Bronchial epithelial cell (primary cell): ENCODE measurements at places on chromosomes 16 and 17.

DNA sequence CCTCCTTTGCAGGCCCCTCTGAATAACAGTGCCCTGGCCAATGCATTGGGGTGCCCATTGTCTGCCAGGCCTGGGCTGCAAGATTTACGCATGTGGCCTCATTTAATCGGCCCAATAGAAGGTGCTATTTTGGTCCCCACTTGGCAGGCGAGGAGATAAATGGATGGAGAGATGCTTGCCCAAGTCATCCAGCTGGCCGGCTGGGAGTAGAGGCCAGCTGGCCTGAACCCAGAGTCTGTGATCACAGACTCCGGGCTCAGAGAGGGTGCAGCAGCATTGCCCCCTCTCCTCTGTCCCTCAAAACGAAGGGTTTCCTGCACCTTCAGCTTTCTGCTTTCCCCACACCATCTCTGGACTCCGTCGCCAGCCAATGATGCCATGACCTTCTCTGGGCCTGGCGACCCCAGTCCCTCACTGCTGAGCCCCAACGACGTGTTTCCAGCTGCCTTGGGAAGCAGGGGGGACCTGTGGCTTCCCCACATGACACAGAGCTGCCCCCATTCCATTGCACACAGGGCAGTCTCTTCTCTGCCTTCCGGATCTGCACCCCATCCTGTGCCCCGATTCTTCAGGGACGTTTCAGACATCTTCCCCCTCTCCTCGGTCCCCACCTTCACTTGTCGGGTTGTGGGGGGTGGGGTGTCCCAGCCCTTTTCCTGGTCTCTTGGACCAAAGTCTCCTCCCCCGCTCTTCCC, 3.5 kb upstream of the ADGRG1 start:
- no peak for DNase-seq

DNA sequence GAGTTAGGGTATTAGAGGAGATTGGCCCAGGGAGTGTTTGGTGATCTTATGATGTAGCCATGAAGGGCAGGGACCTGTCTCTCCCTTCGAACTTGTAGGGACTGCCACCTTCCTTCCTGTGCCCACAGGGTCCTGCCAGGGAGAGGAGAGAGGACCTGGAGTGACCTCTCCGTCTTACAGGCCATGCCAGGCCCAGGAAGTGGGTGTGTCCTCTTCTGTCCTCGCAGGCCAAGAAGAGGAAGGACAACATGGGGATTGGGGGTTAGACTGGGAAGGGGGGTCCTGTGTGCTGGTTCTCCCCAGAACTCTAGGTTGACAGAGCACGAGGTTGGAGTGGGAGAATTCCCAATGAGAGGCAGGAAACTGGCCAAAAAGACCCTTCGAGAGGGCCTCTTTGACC, 43.4 kb upstream of the TAC4 start:
- no peak for DNase-seq

DNA sequence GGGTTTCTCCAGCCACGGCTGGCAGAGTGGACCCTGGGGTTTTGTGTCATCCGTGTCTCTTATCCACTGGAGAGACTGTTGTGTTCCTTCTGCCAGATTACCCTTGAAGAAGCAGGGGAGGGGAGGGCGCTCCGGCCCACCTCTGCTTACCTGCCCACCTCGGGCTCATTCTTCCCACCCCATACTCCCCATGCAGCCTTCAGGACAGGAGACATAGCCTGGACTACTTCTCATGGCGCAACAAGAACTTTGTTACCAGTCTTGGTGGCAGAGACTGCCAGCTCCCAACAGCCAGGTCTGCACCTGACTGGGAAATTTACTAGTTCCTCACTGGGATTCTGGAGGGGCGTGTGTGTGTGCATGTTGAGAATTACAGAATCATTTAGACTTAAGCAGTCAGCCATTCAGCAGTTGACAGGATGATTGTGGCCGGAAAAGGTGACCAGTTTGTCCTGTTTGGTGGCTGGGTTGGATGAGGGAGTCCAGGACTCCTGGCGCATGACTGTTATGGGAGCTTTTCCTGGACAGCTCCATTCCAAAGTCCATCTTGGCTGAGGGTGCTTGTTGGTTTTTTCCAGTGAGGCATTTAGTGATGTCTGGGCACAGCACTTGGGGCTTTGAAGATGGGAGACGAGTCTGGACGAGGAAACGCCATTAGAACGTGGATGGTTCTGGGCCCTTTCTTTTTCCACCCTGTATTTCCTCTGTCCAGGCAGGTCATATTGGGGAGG, 8.7 kb downstream of the GSE1 start:
- no peak for DNase-seq

GRCh38 chr16:85752511-85753420, 1.9 kb upstream of the C16orf74 start:
- peak; percentile 58 for DNase-seq

DNA sequence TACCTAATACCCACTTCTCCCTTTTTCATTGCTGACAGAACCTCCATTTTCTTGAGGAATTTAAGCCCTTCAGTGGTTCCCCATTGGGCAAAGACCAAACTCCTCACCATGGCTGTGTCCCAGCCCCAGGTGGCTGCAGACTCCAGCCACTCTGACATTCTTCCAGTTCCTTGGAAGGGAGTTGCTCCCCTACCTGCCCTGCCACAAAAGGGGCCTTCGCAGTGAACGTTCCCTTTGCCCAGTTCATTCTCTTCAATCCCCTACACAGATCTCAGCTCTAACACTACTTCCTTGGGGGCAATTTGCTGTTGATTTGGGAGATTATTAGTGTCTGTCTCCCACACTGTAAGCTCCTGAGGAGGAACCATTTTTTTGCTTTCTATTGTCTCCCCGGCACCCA, 3.2 kb upstream of the AKTIP start:
- no peak for DNase-seq

- DNase-seq = no peak
These were observed 18.1 kb upstream of the ABCA8 start for GRCh38 chr17:68973098-68973846.

GRCh38 chr17:60165223-60165622, 15.4 kb downstream of the CA4 start:
- DNase-seq = no peak

GRCh38 chr17:39223907-39224777, 1.6 kb downstream of the STAC2 start:
- no peak for DNase-seq

- DNase-seq = no peak
These were observed 13.3 kb upstream of the PMP22 start for GRCh38 chr17:15278380-15278779.

- no peak for DNase-seq
These were observed 16.2 kb downstream of the ZNF276 start for GRCh38 chr16:89737341-89738071.

DNA sequence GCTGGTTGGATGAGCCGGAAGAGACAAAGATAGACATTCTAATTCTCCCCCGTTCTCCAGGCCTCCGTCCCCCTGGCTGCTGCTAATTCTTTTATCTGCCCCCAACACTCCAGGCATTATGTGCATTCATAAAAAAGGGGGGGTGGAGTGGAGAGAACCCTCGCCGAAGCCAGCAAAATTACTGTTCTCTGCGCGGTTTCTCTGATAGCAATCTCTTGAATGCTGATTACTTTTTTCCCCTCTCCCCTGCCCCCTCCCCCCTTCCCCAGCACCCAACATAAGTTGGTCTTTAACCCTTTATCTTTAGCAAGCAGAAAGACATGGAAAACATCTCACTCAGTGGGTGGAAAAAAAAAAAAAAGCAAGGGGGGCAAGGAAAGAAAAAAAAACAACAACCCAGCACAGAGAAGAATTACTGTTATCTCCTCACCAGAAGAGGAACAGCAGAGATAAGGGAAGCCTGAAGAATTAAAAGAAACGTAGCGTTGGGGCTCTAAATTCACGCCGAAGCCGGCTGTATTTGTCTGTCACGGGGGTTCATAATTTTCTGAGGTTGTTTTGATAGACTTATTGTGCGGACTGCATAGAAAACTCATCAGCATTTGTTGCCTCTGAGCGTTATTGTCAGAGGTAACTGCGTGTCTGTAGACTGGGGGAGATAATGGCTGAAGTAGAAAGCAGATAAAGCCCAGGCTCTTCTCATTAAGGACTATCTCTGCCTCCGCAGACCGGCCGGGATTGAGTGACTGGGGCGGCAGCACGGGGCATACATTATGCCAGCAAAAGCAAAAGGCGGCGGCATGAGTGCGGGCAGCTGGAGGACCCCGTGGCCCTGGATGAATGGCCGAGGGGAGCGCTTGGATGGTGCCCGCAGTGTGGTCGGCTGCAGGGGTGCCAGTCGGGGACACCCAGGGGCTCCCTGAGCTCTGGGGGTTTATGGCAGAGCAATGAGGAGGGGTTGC, 126.9 kb downstream of the MRM1 start:
- no peak for DNase-seq

- DNase-seq = peak; percentile 96
These were observed 5.5 kb upstream of the MNT start for GRCh38 chr17:2406271-2406902.

- no peak for DNase-seq
These were observed 917 bp downstream of the YWHAE start for GRCh38 chr17:1398931-1399678.

DNA sequence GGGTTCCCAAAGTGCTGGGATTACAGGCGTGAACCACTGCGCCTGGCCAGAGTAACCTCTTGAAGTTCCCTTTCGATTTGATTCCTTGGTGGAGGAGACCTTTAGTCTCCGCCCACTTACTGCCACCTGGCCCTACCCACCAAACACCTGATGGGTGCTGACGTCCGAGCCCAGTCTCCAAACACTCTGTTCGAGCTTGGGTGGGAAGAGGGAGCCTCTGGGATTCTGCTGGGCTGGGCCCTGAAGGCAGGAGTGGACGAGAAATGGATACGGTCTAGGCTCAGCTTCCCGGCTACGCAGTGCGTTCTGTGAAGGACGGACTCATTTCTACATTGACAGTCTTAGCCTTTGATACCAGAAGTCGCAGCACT, 870 bp upstream of the ITGA3 start:
- DNase-seq = peak; percentile 91

- DNase-seq = no peak
These were observed 15.8 kb downstream of the GPR142 start for GRCh38 chr17:74383141-74383540.

DNA sequence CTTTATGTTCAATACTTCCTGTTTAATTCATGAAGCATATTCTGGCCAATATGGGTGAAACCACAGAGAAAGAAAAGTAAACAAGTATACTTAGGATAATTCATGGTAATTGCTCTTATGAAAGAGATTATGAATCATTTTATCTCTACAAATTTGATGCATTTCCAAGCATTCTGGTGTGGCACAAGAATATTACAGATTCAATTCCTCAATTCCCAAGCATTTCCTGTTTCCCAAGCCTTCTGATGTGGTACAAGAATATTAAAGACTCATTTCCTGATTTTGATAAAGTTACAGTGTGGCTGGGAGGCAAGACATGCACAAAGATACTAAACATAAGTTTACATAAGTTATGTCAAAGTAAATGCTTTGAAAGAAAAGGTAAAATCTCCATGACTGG, 126.1 kb upstream of the NUDT7 start:
- peak; percentile 79 for DNase-seq

- DNase-seq = peak; percentile 21
These were observed 55.2 kb downstream of the EPN2 start for GRCh38 chr17:19292377-19292711.

DNA sequence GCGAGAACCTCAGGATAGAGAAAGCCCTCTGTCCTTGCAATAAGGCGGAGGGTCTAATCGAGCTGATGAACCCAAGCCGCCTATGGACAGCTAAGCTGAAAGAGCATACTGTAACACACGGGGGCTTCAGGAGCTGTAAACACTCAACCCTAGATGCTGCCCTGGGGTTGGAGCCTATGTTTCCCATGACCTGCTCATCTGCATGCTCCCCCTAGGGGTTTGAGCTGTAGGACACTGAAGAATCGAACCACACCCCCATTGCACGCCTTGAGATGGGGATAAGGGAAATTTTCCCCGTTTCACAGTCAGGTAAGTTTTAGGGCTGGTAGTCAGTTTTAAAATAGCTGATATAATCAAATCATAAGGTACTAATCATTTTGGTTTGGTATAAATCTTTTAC, 675.6 kb upstream of the CDH8 start:
- no peak for DNase-seq

DNA sequence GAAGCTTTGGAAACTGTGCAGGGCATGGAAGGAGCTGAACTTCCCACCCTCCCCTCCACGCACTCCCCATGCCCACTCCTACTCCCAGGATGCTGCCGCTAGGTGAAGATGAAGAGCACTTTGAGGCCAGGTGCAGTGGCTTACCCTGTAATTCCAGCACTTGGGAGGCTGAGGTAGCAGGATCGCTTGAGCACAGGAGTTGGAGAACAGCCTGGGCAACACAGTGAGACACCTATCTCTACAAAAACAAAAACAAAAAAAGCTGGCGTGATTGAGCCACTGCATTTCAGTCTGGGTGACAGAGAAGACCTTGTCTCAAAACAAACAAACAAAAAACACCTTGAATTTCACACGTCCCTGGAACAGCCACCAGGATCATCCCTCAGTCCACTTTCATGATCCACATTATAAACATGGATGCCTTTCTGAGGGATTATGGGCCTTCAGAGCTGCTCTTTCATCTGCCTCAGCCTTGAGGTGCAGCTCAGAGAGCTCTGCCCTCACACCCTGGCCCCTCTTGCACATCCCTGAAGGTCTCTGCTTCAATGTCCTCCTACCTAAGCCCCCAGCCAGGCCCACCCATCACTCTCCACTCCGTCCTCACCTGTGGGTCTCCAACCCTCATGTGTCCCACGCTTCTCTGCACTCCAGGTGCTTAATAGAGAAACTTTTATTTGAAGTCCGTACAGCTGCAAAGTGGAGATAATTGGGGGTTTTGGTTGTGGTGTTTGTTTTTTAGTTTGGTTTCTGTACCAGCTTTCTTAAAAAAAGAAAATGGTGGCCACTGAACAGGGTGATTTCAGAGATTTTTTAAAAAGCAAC, 25.8 kb downstream of the PHB1 start:
- no peak for DNase-seq

DNA sequence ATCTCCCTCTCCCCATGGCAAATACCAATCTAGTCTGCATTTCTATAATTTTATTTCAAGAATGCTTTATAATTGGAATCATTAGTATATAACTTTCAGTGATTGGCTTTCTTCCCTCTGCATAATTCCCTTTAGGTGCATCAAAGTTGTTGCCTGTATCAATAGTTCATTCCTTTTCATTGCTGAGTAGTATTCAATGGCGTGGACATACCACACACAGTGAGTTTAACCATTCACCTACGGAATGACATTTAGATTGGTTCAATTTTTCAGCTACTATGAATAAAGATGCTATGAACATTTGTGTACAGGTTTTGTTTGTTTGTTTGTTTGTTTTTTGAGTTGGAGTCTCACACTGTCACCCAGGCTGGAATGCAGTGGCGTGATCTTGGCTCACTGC, 9.7 kb downstream of the OTOA start:
- DNase-seq = no peak

DNA sequence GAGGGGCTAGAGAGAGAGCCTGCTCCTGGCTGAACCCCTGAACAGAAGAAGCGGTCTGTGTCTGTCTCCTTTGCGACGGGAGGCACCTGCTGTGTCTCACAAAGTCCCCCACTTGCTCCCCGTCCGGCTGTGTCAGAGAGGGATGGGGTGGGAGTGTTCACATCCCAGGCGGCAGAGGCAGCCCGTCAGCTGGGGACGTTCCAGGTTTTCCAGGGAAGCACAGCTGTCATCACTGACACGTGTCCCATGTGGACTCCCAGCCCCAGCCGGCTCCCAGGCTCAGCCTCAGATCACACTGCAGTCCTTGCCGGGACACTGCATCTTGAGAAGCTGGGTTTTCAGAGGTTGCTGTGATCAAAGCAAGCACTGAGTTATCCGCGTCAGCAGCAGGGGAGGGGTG, 1.6 kb downstream of the TELO2 start:
- DNase-seq = no peak

- no peak for DNase-seq
These were observed 344 bp upstream of the SEPTIN12 start for GRCh38 chr16:4788489-4788889.

GRCh38 chr16:58543685-58544084, 28.4 kb downstream of the SETD6 start:
- DNase-seq = no peak
